ENCODE measurements at places on chromosomes 16 and 17. TPM values are rescaled to one million over a fixed set of nuclear protein-coding genes. Genes with fewer than 3 reads are reported as not detected.

DNA sequence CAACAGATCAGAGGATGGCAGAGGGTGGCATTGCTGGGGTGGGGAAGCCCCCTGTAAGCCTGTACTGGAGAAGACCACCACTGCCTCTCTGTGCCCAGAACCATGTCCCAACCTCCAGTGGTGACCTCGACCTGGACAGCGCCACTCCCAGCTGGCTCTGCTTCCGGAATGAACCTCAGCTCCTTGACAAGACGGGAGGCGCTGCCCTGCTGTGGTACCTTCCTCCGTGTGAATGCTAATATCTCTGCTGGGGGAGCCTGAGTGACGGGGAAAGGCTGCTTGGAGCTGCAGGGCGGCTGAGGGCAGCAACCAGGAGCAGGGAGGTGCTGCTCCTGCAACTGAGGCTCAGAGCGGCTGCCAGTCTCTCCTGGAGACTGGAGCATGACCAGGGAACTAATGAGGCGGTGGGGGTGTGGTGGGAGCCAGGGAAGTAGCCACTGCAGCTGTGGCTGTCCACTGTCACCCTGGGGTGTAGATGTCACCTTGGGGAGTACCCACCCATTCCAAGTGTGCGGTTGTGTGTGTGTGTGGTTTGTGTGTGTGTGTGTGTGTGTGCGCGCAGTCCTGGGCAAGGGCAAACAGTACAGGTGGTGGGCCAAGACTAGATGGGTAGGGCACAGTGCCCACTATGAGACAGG lies 6.2 kb downstream of the PRCD start:
- no peak for DNase-seq

Gene TBX21
- 1.1 TPM for total RNA-seq

Gene TMEM92
- 0.53 TPM for total RNA-seq

DNA sequence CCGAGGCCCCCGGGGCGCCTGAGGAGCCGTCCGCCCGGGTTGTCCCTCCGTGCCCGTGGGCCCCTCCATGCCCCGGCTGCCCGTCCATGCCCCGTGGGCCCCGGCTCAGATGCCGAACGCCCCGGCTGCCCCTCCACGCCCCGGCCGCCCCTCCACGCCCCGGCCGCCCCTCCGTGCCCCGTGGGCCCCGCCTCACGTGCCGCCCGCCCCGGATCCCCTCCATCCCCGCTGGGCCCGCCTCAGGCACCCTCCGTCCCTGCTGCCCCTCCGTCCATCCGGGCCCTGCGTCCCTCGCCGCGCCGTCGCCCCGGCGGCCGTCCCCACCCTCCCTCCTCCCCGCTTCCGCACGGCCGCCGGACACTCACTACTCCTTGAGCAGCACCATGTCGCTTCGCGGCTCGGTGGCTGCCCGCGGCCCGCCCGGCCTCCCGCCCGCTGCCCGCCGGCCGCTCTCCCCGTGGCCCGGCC lies 382 bp downstream of the PITPNA start:
- DNase-seq = no peak
